ENCODE measurements at places on chromosomes 3 and 15. TPM values are rescaled to one million over a fixed set of nuclear protein-coding genes. Genes with fewer than 3 reads are reported as not detected.

LRRC57 gene
- total RNA-seq, result 11.3 TPM

PLA2G4D gene
- total RNA-seq, result not detected

HRH1 gene
- total RNA-seq, result 10.2 TPM

ACTRT3 gene
- total RNA-seq, result 2.5 TPM

SLC22A14 gene
- total RNA-seq, result not detected

TRPM1 gene
- not detected for total RNA-seq

RBP2 gene
- not detected for total RNA-seq

TMEM207 gene
- total RNA-seq, result not detected

KCNAB1 gene
- not detected for total RNA-seq

OXNAD1 gene
- total RNA-seq, result 7.8 TPM

SNTN gene
- not detected for total RNA-seq

SLC28A2 gene
- not detected for total RNA-seq

CPLX3 gene
- not detected for total RNA-seq

MED12L gene
- total RNA-seq, result 0.50 TPM

CLRN1 gene
- not detected for total RNA-seq
